ENCODE measurements at places on chromosomes 7 and 10.

GRCh38 chr7:127658970-127659630, 7.1 kb downstream of the SND1 start:
- no peak for DNase-seq

DNA sequence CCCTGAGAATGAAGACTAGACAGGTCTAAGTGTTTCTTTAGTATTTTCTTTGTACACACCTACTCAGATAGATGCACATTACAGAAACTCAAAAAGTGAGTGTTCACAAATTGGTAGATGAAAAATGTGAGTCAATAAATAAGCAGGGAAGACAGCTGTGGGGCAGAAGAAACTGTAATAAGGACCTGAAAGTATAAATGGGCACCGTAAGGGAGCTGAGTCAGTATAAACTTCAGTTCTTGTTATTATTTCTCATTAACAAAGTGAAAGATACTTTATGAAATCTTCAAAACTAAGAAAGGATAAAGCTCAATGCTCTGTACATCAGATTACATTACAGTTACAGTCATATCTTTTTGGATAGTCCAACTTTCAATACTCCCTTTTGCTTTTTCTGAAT, 2.5 kb downstream of the MTPN start:
- no peak for DNase-seq

- peak; percentile 85 for DNase-seq
Observed at GRCh38 chr10:86402283-86402941, 35.8 kb upstream of the GRID1 start.

DNA sequence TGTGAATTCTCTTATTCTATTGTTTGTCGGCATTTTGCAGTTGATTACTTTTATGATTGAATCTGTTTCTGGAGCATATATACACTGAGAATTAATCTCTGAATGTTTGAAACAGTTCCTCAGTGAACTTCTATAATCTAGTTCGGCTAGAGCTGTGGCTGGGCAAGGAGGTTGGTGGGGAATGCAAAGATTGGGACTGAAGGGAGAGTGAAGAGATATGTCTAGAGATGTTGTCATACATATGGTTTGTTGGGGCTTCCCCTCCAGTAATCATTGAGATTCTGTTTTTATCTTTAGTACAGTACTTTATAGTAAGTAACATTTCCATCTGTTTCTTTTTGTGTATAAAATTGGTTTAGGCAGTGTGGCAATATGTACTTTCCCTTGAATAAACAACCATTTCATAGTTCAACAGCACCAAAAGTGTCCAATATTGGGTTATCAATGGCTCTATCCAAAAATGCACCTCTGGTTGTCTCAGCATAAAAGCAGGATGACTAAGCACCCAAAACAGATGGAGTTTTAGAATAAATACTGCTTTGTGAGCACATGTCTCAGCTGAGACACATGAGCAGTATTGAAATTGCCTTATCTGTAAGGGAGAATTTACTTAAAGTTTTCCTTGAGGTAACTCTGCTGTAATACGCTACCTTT, 36.7 kb downstream of the WAC start:
- DNase-seq, result no peak

Measured in lower leg skin (tissue), 4 donors.